ENCODE measurements at places on chromosomes 1 and 21.

DNA sequence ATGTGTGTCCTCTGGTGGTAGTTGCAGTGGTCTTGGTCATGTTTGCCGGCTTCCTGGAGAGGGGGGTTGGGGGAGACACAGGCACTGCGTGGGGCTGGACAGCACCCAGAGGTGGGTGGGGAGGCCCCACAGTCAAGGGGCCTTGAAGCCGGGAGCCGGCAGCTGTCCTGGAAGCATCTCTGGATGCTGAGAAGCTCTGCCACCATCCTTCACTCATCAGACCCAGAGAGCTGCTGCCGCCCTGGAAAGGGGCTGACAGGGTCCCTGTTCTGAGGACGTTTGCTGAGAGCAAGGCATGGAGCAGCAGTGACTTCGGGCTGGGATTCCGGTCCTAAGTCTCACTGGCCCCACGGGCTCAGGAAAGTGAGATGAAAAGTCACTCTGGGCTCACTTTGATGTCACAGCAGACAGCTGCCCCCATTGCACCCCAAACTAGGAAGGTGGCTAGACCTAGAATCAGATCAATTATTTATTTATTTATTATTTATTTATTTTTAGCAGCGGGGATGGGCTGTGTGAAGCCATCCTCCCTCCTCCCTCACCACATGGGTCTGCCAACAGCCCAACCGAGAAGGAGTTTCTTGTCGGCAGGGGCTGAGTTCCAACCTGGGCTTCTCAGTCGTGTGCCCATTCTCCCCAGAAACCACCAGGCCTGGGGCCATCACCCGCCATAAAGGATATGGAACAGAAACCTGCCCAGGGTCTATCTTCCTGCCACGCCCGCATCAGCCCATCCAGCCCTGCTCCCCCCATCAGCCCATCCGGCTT, 547.4 kb downstream of the PTPRU start:
- no peak for DNase-seq

- DNase-seq = no peak
Observed at GRCh38 chr1:229433364-229434004, 410 bp downstream of the ACTA1 start.

GRCh38 chr1:233364026-233364425, 36.5 kb downstream of the MAP3K21 start:
- no peak for DNase-seq

DNA sequence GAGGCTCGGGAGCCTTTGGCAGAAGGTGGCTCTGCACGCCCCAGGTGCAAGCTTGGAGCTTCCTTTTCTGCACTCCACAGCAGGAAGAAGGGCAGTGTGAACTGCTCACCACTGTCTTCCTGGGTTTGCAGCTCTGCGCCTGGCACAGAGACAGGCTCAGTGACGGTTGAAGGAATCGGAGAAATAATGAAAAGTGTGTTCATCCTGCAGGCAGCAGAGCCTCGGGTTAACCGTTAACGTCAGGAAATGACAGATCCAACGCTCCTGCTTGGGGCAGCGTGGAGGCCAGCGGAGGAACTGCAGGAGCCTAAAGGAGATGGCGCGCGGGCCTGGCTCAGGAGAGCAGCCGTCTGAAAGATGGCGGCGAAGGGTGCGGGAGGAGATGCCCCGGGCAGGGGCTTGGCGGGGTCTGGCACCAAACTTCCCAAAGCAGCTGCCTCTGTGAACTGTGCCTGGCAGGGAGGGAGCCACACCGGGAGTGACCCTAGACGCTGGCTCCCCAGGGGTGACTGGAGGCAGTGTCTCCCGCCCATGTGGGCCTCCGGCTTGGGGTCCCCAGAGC, 10.9 kb upstream of the SAMD11 start:
- DNase-seq = no peak

DNA sequence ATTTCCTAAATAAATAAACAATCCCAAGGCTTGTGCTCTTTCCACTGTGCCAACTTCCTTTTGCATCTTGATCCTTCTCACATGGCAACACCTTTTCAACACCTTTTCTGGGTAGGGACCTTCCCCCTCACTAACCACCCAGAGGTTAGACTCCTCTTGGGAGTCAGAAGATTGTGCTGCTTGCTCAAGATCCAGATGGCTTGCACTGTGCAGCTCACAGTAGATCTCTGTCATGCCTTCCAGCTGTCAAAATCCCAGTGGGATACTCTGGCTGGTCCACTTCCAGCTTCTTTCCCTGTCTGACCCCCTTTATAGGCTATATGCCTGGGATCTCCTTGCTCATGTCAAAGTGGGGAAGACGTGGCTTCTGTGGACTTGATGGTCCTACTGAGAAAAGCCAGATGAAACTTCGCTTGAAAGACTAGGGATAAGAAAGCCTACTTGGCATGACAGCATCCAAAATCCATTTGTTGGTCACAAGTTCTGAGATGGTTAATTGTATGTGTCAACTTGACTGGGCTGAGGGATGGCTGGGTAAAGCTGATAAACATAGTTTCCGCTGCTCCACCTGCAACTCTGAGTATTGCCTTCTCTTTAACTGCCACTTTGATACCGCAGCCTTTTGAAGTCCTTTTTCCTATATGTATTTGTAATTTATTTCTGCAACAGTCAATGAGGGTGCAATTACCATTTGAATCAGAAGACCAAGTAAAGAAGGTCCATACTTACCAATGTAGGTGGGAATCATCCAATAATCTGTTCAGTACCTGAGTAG, 74.5 kb downstream of the S1PR1 start:
- DNase-seq = no peak

DNA sequence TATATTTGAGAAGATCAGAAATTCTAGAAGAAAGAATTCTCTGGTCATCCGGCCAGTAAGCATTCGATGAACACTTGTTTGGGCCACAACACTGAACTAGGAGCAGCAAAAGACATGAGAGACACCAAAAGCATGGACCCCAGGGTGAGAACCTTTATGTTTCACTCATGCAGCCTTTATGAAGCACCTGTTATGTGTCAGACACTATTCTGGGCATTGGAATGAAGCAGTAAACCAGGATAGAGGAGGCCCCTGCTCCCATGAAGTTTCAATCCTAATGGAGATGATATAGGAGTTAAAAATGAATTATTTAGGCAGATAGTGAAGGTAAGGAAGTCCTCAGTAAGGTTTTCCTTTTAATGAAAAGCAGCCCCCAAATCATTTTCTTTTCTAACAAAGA, 43.6 kb downstream of the OLFML3 start:
- no peak for DNase-seq

DNA sequence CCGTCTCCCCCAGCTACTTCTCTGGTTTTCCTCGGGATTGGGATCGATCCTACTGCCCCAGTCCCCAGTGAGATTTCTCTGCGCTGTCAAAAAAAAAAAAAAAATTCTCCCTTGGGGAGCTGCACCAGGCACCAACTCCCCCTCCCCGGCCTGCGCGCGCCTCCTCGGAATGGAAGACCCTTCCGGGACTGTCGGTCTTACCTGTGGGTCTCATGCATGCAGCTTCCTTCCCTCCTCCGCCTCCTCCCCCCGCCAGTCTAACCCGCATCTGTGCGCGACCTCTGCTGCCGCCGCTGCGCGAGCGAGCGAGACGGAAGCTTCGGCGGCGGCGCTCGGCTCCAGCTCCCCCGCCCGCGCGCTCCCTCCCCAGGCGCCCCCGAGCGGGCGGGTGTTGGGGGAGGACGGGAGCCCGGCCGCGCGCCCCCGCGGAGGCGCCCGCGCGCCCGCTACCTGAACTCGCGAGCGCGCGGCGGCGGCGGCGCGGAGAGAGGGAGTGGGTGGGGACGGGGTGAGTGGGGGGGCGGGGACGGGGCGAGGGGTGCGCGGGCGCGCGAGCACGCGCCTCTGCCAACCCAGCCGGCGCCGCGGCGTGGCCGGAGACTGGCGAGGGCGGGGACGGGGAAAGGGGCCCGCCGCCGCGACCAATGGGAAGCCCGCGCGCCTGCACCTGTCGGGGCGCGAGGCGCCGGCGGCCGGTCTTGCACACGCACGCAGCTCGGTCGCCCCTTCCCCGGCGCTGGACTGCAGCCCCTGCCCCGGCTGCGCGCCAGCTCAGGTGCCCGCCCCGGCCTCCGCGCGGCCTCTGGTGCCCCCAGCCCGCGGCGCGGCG, at the start of gene SUSD4:
Gene SUSD4, minus strand, starts transcription at position 321 of the 829 bp plus-strand sequence. CDS start 751 bp downstream, outside the sequence.
- DNase-seq = peak; percentile 27

DNA sequence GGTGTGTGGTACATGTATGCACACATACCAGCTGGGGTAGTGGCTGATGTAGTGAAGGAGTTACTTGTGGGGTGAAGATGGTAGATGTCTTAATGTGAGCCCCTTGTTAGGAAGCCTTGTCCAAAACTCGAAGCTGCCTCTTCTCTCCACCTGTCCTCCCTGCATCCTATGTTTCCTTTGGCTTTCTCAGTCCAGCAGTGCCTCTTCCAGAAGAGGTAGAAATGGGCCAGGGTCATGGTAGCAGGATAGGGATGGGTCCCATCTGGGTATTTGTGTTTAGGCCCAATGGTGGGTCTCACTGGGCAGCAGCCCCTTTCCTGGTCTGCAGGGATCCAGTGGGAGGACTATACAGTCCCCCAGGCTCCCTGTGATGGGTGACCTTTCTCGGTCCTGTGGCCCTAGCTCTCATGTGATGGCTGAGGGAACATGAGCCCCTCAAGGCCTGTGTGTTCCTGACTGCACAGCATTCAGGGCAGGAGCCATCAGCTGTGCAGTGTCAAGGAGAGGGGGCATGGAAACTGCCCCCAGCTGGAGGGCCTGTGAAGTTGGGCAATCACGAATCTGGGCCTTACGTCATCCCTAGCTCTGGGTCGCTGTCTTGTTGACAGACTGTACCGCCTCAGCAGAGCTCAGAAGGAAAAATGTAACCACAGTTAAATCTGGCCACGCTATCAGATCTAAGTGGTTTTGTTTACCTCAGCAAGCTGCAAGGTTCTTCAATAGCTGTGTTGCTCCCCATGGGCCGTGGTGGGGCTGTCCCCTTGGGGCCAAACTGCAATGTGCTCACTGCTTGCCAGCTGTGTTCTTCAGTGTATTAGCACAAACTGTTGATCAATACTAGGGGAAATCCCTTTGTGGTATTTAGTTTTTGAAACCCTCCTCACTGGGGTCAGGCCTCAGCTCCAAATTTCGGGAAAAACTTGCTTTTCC, 82.7 kb downstream of the NOS1AP start:
- peak; percentile 14 for DNase-seq
